NCI-H524 (cell line): ENCODE measurements at places on chromosomes 7 and 10.

DNA sequence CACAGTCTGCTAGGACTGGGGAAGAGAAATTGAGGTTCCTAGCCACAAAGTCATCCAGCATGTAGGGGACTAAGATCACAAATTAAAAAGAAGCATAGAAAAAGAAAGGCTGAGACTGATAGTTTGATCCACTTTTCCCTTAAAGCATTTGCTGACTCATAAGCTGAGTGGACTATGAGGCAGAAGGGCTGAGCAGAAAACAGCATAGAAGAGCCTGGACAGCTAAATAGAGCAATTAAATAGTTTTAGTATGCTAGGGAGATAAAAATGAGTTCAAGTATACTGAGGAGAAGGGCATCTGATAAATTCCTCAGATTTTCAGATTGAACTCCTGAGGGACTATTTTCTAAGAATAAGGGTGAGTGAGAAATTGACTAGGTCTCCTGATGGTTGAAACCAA lies 155.9 kb upstream of the EGR2 start:
- no peak for DNase-seq

DNA sequence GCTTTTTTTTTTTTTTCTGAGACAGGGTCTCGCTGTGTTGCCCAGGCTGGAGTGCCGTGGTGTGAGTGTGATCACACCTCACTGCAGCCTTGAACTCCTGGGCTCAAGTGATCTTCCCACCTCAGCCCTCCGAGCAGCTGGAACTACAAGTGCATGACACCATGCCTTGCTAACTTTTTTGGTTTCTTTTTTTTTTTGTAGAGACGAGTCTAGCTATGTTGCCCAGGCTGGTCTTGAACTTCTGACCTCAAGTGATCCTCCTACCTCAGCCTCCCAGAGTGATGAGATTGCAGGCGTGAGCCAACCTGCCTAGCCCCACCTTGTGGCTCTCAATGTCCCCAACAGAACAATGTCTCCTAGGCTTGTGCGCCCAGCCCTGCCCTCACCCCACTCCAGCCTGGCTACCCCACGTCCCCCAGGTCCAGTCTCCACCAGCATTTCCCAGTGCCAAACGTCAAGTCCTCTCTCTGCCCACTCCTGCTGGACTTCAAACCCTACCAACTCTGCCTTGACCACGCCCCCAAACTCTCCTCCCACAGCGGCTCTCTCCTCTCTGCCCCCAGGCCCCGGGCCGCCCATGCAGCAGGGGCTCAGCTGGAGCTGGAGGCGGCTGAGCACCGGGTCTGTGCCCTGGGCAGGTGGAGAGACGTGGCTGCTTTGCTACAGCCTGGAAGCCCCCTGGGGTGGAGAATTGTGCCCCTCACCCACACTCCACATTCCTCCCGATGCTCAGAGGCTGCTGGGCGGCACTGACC lies 18.9 kb downstream of the BHLHA15 start:
- DNase-seq: no peak

DNA sequence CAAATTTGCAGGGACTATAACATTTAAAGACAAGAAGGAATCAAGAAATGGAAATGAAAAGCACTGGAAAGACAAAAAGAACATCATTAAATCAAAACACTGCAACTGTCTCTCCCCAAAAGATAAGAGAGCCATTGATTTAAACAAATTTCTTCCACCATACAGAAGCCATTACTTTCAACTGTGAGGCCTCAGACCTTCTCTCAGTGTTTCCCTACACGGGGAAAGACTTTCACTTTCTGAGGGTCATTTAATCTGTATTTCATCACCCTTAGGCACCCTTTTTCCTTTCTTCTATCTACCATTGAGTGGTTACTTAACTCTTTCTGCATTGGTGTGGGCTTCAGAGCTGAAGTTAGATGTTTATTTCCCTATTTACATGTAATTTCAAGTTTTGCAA lies 47.5 kb downstream of the CCDC172 start:
- DNase-seq: no peak

DNA sequence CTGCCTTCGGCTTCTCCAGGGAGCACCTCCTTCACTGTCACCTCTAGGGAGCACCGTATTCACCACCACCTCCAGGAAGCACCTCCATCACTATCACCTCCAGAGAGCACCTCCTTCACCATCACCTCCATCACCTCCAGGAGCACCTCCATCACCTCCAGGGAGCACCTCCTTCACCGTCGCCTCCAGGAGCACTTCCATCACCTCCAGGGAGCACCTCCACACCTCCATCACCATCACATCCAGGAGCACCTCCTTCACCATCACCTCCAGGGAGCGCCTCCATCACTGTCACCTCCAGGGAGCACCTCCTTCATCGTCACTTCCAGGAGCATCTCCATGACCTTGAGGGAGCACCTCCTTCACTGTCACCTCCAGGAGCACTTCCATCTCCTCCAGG lies 102.3 kb downstream of the DNAJB6 start:
- no peak for DNase-seq

DNA sequence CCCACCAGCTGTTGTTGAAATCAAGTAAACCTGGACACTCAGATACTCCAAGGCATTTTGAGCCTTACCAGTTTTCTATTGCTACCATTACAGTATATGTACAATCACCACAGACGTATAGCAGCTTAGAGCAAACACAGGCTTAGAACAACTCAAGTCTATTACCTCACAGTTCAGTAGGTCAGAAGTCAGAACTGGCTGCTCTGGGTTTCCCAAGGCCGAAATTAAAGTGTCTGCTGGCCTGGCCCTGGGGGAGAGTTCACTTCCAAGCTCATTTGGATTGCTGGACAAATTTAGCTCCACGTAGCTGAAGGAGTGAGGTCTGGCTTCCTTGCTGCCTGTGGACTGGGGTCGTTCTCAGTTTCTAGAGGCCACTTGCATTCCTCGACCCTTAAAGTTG lies 260.1 kb upstream of the LRRN3 start:
- no peak for DNase-seq

- no peak for DNase-seq
These were observed 228.3 kb upstream of the NPVF start for GRCh38 chr7:25456467-25457171.

- peak; percentile 12 for DNase-seq
These were observed 697.8 kb downstream of the NRG3 start for GRCh38 chr10:82572744-82573143.

DNA sequence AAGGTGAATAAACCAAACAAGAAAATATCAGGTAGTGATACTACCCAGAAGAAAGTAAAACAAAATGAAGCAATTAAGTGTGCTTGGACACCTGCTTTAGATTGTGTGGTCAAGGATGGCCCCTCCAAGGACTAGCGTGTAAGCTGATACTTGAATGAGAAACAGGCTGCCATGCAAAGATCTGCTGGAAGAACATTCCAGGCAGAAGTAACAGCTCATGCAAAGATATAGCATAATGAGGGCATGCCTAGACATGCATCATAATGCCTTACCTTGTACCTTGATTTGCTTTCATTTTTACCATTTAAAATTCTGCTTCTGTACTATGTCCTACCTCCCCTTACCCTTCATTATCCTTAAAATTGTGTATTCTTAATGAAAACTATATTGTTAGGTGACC lies 74.8 kb upstream of the HDAC9 start:
- DNase-seq: no peak

- no peak for DNase-seq
These were observed 108.0 kb downstream of the WDFY4 start for GRCh38 chr10:48792687-48793096.

DNA sequence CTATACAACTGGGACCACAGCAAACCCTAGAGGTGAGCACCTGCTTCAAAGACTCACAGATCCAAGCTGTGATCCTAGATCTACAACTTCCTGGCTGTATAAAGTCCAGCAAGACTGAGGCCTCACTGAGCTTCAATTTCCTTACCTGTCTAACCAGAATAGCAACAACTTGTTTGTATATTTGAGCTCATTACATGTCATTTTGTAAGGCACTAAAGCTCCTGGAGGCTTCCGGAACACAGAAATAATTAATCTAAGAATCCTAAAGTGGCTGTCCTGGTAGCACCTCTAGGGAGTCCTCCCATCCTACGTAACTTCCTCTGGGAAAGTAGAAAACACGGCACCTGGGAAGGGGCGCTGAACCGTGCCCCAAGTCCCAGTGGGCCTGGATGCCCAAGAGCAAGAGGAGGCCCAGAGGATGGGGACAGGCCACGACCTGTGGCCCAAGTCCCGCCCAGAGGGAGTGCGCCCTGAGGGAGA lies 39.4 kb downstream of the HK1 start:
- DNase-seq: no peak
